ENCODE measurements at places on chromosomes 11 and 22.

DNA sequence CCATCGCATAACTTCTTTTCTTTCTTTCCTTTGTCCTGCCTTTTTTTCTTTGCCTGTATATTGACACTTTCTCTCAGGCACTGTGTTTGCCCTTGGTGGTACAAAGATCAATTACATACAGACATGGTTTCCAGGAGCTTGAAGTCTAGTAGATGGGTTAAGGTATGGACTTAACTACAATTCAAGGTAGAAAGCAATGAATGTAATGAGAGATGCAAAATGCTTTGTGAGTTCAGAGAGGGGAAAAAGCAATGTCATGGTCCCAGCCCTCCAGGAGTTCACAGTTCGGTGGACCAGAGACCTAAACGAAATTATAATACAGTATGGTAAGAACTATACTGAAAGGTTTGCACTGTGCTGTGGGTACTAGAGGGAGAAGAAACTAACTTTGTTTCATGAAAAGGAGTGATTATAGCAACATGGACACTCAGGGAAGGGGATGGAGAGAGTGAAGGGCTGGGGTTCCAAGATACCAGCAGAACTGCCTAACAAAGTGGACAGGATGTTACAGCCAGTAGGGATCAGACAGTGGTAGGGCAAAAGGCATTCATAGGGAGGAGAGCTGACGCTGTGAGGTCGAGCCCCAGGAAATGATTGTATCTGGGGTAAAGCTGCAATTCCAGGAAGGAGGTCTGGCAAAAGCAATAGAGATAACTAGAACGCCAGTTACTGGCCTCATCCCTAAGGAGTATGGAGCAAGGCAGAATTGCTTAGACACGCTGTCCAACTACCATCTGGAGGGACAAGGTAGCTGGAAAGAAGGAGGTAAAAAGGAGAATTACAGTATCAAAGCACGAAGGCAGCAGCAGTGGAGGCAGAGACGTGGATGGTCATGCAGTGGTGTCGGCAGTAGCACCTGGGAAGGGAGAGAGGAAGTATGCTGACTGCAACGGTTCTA lies 158.3 kb upstream of the MTMR2 start:
- DNase-seq: no peak

GRCh38 chr11:82903843-82904586 lies 2.5 kb downstream of the DDIAS start:
- no peak for DNase-seq

GRCh38 chr22:47162865-47163264 lies 400.4 kb downstream of the TBC1D22A start:
- DNase-seq: no peak

GRCh38 chr11:46116007-46116711 lies 5.1 kb downstream of the PHF21A start:
- no peak for DNase-seq

DNA sequence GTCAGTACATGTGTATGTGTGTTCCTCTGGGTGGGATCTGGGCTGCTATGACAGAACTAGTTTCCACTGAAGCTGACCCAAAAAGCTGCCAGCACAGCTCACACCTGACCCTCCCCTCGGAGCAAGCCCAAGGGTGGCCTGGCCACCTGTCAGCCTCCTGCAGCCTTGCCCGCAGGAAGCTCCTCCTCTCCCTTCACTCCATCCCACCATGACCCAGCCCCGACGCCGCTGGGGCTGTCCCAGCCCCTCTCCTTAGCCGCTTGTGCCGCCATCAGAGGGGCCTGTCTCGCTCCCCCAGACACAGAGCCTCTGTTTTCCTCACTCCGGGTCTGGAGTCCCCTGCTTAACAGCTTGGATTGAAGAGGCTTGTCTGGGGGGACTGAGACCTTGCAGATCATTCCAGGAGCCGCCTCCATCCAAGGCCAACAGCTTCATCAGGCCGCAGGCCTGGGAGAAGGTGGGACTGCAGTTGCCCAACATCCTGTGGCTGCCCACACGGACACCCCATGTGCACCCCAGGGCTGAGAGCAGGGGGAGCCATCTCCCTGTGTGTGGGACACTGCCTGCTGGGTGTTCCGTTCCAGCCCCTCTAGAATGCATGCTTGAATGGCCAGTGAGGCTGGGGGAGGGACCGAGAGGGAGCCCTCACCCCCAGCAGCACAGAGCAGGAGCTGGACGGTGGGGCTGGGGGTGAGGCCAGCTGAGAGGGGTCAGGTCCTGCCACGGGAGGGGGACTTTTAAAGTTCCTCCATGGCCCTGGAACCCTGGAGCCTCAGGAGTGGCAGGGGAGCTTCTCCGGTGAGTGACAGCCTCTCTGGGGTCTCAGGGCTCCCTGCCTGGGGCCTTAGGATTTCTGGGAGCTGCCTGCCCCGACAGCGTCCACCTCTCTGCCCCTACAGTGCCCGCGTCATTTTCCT lies 696 bp downstream of the MRGPRF start:
- no peak for DNase-seq

- DNase-seq: no peak
Measured at GRCh38 chr11:134519390-134519750, 107.3 kb upstream of the B3GAT1 start.

GRCh38 chr11:34203377-34203871 lies 98.0 kb downstream of the NAT10 start:
- no peak for DNase-seq

DNA sequence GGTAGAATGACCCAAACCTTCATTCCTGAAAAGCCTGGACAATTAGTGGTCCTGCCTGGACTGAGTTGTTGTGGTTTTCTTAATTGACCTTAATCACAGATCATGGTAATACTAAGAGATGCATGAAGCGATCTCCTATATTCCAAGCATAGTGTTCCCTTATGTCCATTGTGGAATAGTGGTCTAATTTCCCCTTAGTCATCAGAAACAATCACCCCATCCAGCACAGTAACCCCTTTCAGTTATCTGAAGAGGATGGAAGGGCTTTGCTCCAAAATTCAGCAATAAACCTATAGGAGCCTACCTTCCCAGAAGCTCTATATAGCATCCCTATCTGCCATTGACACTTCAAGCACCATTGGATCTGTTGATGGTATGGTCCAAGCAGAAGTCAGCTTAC lies 6.8 kb upstream of the MS4A5 start:
- no peak for DNase-seq

GRCh38 chr11:118342503-118343161 lies at the start of gene CD3D:
TSS of gene CD3D (minus strand) at chr11:118342705. CDS start at chr11:118342607, 98 bp downstream.
- no peak for DNase-seq

DNA sequence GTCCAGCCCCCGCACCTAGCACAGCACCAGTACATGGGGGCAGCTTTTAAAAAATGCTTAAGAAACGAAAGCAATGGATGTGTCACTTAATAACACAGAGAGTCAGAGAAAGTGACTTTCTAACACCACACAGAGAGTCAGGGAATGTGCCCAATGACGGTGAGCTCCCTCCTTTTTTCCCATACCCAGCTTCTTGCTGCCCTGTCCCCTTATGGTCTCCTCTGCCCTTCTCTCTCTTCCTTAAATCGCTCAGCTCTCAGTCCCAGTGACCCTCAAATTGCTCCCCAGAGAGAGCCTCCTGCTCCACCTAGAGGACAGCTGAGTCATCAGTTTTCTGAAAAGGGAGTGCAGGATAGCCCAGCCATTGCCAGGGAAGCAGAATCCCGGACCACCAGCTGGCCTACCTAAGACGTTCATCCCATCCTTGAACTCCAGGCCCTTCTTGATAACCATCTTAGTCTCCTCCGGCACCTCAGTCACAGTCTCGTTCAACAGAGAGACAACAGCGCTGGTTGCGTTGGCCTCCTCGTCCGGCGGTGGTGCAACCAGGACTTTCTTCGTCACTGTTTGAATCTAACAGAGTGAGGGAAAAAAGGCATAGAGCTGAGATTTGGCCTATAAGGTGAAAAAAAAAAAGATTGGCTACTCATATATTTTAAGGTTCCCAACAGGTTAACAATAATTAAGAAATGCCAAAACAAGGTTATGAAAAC lies 113.5 kb downstream of the SLC1A2 start:
- no peak for DNase-seq

GRCh38 chr11:15186146-15186545 lies 71.4 kb downstream of the INSC start:
- no peak for DNase-seq

GRCh38 chr11:69951821-69952220 lies 126.3 kb upstream of the ANO1 start:
- DNase-seq: no peak

DNA sequence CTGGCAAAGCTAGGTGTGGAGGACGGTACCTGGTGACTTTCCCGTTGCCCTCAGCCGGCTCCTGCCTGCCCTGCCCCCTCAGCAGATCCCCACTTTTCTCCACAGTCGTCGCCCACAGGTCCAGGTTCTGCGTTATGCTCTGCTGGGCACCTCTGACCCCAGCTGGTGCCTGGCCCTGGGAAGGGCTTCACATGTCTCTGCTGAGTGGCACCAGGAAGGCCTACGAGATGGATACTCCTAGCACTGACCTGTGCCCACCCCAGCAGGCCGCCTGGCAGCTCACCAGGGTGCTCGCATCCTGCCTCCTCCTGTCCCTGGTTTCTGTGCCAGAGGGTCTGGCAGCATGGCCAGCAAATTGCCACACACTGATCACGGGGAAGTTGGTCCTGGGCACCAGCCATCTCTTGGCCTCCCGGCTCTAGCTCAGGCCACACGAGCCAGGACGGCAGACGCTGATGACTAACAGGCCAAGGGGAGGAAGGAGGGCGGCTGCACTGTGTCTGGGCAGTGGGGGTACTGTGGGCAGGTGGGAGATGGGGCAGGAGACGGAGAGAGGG lies 13.8 kb downstream of the CARS1 start:
- DNase-seq: no peak

DNA sequence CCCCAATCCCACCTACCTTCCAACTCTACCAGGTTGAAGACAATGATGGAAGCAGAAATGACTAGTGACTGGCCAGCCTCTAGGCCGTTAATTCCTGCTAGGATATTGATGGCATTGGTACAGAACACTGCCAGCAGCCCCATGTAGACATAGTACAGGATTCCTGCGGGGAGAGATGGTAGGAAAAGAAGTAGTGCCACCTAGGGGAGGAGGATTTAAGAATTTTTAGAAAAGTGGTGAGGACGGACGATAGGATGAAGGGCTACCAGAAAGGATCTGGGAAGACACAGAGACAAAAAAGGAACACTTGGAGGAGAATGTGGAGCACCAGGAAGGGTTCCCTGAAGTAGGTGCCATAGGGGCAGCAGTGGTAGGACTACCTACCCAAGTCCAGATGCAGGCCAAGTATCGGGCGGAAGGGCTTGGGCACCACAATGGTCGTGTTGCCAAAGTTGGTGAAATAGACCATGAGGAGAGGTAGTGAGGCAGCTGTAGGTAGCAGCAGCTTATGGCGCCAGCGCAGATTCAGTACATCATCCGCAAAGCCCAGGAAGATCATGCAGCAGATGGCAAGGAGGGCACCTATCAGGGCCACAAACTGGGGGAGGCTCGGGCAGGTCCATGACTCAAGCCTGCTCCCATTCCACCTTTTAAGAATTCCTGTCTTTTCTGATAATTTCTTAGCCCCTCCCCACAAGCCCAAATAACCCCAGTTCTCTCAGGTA lies 1.2 kb downstream of the DPAGT1 start:
- DNase-seq: no peak

DNA sequence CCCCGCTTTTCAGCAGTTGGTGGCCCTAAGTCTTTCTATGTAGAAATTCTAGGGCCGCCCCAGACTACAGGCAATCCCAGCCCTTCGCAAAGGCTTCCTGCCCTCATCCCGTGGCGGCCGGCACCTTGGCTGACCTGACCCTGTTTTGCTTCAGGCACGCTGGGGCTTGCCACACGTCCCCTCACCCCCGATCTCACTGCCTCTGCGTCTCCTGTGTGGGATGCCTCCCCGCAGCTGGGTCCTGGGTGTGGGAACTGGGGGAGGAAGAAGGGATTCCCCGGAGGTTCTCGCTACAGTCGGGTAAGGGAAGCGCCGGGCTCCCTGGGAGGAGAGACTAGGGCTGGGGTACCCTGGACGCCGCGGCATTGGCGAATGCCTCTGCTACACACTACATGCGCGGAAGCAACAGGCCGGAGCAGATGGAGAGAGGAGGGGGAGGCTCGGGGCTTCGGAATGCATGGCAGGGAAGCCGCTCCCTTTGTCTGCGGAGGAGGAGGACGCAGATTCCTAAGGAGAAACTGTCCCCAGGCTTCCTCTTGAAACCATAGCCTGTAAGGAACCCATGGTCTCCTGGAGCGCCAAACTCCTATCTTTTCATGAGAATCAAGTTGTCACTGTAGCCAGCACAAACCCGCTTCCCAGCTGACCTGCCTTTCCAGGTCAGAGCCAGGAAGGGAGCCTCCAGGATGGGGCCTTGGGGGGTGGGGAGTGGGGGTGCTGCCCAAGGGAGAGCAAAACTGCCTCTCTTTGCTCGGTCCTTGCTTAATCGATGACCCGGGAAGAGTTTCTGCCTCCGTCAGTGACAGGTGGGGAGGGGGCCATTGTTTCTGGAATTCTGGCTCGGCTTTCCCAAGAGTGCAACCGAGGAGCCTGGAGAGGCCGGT lies 1.4 kb downstream of the DTX4 start:
- DNase-seq: no peak

- DNase-seq: no peak
Measured at GRCh38 chr11:118003456-118003855, 17.3 kb downstream of the IL10RA start.

- DNase-seq: no peak
Measured at GRCh38 chr11:113942256-113942655, 32.7 kb upstream of the HTR3A start.

DNA sequence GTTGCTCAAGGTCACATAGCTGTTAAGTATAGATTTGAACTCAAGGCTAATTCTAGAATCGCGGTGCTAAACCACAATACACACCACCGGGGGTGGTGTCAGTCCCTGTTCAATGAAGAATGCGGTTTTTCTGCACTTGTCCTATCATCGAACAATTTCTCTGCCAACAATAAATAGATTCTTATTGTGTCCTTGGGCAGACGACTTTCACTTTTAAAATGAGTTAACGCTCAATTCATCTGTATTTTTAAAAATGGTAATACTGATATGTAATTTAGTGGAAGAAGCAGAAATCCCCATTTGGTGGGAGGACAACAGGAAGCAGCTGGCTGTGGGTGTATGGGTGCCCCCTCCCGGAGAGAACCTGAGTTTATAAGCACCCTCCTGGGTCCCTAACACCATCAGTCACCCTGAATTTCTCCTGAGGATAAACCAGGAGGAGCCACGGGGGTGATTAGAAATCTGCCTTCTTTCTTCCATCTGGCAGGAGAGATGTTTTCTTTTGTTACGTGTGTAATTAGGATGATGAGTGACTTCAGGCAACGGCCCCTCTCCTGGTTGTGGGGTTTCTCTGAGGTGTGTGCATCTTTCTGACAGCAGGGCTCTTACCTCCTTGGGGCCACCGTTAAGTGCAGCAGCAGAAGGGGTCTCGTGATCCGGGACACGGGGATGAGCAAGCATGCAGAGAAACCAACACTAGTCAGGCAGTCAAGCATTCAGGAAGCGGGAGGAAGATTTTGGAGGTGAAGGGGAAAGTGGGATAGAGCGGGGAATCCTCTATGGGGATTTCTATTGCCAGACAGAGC lies 87.7 kb downstream of the GRAMD1B start:
- no peak for DNase-seq

GRCh38 chr11:65298131-65298535 lies 16.5 kb upstream of the CDC42EP2 start:
- no peak for DNase-seq

GRCh38 chr11:8747173-8747572 lies 64.6 kb downstream of the RPL27A start:
- no peak for DNase-seq
